ENCODE measurements at places on chromosomes 5 and 9. TPM values are rescaled to one million over a fixed set of nuclear protein-coding genes. Genes with fewer than 3 reads are reported as not detected.

MCCC2 gene
- 17.7 TPM for total RNA-seq

ADRB2 gene
- total RNA-seq = 4.6 TPM

NAIP gene
- 7.7 TPM for total RNA-seq

MACROH2A1 gene
- total RNA-seq = 144 TPM

KCNV2 gene
- total RNA-seq = not detected

GRCh38 chr5:31664566-31664965 is 25.6 kb downstream of the PDZD2 start:
- H3K27me3 ChIP-seq = no peaks in the 10 kb centered on the region
- H3K4me3 ChIP-seq = no peak overlapping the region
- H3K27ac ChIP-seq = no peak overlapping the region
- no peak for DNase-seq
- no peaks in the 10 kb centered on the region for H3K36me3 ChIP-seq

GRCh38 chr9:88531920-88532698 is 2.9 kb upstream of the NXNL2 start:
- DNase-seq = no peak
- no peak overlapping the region for H3K27ac ChIP-seq
- H3K4me1 ChIP-seq = peaks cover 58% of the 10 kb centered on the region
- no peaks in the 10 kb centered on the region for H3K36me3 ChIP-seq

DNA sequence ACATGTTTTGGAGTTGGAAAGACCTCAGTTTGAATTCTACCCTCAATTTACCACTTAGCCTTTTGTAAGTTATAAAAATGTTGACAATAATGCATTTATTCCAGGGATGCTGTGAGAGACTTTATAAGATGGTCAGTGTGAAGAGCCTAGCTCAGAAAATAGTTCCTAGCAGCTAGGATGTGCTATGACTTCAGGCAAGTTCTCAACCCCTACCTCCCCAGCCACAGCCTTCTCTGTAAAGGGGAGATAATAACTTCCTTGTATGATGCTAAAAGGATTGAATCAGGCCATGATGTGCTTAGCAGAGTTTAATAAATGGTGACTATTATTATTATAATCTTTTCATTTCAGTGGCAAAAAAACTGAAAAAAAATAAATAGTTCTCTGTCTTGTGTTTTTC is 77.6 kb downstream of the ALDH1A1 start:
- peaks cover 29% of the 10 kb centered on the region for H3K4me1 ChIP-seq
- no peaks in the 10 kb centered on the region for H3K36me3 ChIP-seq
- DNase-seq = no peak
- no peak overlapping the region for H3K4me3 ChIP-seq
- H3K27me3 ChIP-seq = no peaks in the 10 kb centered on the region

DNA sequence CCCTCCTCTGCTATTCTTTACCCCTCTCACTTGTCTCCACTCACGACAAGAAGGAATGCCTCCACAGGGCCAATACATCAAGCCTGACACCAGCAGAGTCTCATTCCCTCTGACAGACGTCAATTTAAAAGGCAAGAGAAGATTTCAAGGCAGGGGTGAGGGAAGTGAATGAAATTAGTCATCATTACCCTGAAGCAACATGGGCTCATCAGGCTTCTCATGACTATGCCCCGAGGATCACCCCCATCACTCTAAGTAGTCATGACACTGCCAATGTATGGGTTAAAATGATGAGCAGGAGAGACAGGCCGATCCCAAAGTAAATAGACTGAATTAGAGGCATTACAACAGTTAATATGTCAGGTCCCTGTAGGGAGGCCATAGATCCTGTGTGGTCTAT is 504.4 kb downstream of the TLE4 start:
- H3K4me1 ChIP-seq = peaks cover 3% of the 10 kb centered on the region
- DNase-seq = no peak
- no peak overlapping the region for H3K4me3 ChIP-seq
- H3K36me3 ChIP-seq = no peaks in the 10 kb centered on the region

DNA sequence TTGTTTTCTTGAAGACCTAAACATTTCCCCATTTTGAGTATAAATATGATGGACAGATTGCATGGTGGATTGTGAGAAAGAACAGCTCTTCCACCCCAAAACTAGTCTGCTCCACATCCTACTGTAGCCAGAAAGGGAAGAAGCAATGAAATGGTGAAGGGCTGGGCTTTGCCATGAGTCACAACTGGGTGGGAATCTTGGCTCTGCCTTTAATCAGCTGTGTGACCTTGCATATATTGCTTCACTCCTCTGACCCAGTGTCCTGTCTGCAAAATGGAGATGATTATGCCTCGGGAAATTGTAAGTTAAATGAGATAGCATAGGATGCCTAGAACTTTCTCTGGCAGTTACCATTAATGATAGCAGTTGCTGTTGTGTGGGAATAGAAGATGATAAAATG is 101.9 kb downstream of the PDE8B start:
- no peak overlapping the region for H3K27ac ChIP-seq
- H3K4me1 ChIP-seq = no peaks in the 10 kb centered on the region
- DNase-seq = no peak

- H3K27me3 ChIP-seq = no peaks in the 10 kb centered on the region
- H3K4me1 ChIP-seq = no peaks in the 10 kb centered on the region
- H3K4me3 ChIP-seq = no peak overlapping the region
- H3K36me3 ChIP-seq = no peaks in the 10 kb centered on the region
- no peak for DNase-seq
Measured at GRCh38 chr9:10045598-10045997, 567.2 kb downstream of the PTPRD start.
